IMR-90 (cell line): ENCODE measurements at places on chromosomes 13 and 19. TPM values are rescaled to one million over a fixed set of nuclear protein-coding genes. Genes with fewer than 3 reads are reported as not detected.
A peak's percentile ranks its signal among the peaks of the same experiment; 100 is the strongest.

GRCh38 chr19:44303976-44304568 is 753 bp downstream of the ZNF235 start:
- DNase-seq: peak; percentile 3

- DNase-seq: no peak
These were observed 8.5 kb downstream of the CDX2 start for GRCh38 chr13:27960362-27961226.

GRCh38 chr19:34448191-34448590 is 20.0 kb downstream of the UBA2 start:
- DNase-seq: no peak

DNA sequence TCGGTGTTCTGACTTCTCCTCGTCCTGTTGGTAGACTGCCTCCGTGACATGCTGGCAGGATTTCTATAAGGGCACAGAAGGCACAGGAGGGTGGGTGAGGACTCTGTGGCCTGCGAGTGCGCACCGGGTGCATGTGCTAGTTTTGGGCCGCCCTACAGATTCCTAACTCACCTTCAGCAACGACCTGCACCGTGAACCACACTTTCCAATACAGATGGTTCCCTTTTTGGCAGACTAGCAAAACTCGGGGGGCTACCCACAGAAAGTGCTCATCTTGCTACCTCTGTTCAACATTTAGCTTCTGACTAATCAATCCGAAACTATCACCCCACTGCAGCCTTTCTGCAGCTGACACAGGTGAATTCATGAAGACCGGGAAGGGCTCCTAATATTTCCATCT is 14.1 kb upstream of the AMER2 start:
- DNase-seq: no peak

DNA sequence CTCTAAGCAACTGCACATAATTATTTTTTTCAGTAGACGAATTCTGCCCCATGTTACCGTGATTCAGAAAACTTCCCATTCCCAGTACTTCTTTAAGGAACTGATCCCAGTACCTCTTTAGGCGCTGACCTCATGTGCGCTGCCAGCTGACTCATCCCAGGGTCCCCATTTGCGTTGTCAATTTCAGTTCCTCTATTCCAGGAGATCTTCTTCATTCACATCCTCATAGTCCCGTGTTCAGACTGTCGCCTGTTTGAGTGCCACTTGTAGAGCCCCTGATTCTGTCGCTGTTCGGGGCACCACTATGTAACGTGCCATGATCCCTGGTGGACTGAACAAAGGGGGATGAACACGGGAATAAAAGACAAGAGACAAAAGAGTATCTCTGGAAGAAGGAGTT is 16.4 kb downstream of the FPR3 start:
- DNase-seq: no peak

GRCh38 chr13:23554000-23554399 is 16.2 kb upstream of the TNFRSF19 start:
- peak; percentile 16 for DNase-seq

DNA sequence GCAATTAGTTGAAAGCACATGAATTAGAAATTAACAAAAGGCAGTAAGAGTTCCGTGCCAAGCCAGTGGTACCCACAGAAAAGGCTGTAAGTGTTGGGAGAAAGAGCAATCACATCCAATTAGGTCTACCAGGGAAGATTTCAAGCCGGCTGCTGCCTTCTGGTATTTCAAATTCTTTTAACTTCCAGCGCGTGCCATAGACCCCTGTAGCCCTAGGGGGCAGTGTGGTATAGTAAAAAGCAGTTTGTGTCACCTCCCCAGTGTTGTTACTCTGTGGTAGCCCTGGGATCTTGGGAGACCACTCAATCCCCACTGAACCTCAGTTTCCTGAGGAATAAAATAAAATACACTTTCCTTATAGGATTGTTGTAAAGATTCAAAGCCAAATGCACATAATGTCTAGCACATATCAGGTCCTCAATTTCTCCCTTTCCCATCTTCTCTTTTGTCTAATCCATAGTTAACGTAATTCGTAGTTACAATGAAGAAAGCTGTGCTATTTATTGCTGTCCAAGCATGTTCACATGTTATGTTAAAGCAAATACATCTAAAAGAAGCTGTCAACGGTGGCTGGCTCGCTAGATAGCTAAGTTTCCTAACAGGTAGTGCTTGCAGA is 230.2 kb downstream of the TDRD3 start:
- peak; percentile 3 for DNase-seq

DNA sequence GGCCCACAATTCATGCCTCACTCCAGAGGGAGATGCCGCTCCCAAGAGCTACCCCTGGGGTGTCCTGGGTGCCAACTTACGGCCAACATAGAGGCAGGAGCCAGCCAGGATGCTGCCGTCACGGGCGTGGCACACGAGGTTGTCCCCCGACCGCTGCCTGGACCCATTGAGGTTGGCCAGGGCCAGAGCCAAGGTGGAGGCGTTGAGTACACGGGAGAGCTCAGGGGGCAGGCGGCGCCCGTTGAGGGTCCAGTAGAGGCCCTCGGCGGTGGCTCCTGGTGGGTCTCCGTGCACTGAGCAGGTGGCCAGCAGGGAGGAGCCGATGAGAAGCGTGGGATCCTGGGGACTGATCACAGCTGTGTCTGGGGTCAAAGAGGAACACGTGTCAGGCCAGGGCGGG is 7.1 kb downstream of the CRLF1 start:
- no peak for DNase-seq

GRCh38 chr19:11749751-11750150 is 11.0 kb upstream of the ZNF823 start:
- DNase-seq: no peak

GRCh38 chr13:48573213-48574007 is 40.5 kb upstream of the RCBTB2 start:
- no peak for DNase-seq

DNA sequence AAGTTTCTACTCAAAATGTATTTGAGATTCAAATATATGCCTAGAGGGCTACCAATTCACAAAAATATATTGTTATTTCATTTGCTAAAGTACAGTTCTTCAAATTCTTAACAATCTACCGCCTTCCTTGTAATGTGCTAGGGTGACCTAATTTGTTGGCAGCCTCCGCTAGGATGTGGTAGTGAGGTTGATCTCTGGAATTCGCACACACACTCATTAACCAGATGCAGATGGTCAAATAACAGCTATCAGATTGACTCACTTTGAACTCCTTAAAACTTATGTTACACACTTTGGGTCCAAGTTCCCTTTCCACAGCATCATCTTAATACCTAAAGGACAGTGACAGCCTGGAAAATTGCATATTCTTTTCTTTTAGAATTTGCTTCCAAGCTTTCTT is 367.3 kb downstream of the DCT start:
- DNase-seq: peak; percentile 98

- DNase-seq: no peak
These were observed 216.2 kb downstream of the IRS2 start for GRCh38 chr13:109569958-109570711.

DNA sequence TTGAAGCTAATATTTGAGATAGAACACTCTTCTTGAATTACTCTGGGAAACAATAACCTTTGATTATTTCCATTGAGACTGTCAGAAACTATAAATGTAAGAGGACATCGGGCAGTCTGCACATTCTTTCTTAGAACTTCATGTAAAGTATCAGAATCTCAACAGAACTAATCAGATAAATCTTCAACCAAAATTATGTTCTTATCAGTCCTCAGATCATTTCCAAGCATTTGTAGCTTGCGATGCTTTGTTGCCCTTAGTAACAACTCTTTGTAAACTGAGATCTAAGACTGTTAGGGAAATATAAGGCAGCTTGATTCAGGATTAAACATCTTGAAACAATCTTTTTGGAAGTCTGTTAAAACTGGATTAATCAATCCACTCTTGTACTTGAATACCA is 70.3 kb downstream of the FNDC3A start:
- DNase-seq: peak; percentile 36

GRCh38 chr13:92355213-92355612 is 871.4 kb upstream of the GPC6 start:
- peak; percentile 5 for DNase-seq

DNA sequence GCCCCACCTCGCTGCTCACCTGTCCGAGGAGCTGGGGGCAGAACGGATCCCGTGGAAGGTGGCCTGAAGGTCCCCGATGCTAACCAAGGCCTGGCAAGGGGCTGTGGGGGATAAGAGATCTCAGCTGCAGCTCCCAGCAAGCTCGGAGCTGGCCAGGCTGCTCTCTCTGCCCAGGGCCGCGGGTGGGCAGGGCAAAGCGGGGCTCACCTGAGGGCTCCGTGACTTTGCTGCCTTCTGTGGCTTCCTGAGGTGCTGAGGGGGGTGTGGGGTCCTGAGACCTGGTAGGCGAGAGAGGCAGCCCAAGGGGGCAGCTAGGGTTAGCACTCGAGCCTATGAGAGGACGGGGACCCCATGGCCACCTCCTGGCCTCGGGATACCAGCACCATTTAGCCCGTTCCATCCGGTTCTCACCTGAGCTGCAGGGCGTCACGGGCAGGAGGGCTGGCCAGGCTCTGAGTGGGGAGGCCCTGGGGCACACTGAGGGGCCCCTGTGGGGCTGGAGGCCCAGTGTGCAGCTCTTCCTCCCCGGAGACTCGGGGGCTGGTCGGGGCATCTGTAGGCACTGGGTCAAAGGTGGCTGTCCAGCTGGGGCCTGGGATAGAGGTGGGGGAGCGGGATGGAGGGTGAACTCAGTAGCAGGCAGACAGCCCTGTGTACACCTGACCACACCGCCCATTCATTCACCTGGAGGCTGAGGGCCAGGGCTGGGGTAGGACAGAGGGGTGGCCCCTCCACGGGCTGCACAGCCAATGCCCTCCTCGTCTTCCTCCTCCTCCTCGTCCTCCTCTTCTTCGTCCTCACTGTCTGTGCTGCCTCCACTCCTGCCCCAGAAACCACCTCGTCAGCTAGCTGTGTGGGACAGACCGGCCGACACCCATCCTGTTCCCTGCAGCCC is 3.1 kb upstream of the TMEM86B start:
- no peak for DNase-seq

- DNase-seq: peak; percentile 17
These were observed 736 bp downstream of the SMAD9 start for GRCh38 chr13:36919171-36919832.

GRCh38 chr13:114027046-114027715 is 53.3 kb upstream of the C13orf46 start:
- peak; percentile 69 for DNase-seq

GRCh38 chr19:49421039-49421877 is 2.0 kb downstream of the PTH2 start:
- peak; percentile 17 for DNase-seq

GRCh38 chr19:58356766-58357480 is 3.6 kb upstream of the A1BG start:
- no peak for DNase-seq

DNA sequence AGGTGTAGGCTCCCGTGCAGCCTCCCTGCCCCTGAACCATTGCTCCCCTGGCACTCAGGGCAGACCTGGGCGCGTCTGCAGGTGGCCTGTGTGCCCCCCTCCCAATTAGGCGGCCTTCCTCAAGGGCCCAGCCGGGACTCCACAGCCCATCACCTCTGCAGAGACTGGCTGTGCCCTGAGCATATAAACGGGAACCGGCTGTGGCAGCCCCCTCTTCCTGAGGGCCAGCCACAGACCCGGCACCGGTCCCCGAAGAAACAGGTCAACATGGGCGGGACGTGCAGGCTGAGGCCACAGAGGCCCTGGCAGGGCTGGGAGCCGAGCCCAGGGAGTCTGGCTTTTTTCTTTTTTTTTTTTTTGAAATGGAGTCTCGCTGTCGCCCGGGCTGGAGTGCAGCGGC is 12.0 kb downstream of the PIAS4 start:
- DNase-seq: no peak

DNA sequence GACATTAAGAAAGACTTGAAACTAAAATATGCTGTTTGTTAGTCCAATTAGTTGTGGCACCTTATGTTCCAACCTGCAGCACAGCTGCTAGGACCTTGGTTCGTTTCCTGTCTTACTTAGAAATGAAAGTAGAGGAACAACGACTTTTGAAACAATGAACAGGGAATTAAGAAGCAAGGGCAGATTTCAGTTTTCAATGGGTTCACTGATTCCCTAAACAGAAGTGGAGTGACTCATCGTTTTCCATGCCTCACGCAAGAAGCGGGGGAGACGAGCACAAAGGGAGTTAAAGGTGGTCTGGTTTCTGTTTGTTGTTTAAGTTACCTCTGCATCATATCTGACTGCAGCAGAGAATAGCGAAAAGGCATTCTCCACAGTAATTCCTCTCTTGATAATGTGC is 44.8 kb downstream of the PHF11 start:
- DNase-seq: peak; percentile 62

DNA sequence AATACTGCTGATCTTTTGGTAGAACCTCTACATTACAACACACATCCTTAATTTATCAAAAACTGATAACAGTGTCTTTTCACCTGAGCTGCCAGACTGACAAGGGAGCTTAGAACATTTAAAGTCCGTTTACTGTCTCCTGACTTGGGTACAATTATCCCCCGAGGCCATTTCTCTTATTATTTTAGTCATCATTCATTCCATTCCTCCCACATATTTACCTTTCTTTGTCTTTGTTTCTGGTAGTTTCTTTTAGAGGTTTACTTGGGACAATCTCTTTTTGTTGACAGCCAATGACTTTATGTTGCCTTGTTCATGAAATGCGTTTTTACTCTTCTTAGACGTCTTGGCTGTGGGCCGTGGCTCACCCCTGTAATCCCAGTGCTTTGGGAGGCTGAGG is 186.9 kb downstream of the PCCA start:
- DNase-seq: no peak

DNA sequence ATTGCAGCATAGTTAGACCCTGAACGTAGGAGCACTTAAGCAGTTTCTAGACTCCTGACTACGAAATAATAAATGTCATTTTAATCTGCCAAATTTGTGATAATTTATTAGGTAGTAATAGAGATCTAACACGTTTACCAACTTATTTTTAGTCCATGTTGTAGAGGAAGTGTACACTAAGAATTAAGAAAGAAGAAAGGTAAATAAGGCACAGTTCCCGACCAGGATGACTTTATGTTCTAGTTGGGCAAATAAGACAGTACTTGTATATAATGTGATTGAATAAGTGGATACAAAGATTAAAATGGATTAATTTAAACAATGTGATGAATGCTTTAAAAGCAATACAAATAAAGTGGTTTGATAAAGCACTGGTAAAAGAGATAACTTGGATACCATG is 1306.2 kb upstream of the PCDH20 start:
- no peak for DNase-seq

GRCh38 chr19:6709549-6709948 is 10.9 kb downstream of the C3 start:
- DNase-seq: no peak

DNA sequence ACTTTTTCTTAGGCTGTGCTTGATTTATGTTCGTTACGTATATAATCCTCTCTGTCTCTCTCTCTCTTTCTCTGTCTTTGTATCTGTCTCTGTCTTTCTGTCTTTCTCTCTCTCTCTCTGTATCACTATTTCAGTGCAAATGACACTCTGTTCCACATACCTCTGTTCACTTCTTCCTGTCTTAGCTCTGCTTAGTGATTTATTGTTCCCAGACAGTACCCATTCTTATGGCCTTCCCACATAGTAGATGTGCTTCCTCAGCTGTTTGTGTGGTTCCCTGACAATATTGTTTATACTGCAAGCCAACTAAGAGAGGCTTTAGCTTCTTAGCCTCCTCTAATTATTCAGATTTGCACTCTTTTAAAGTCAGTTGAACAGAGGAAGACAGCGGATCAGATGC is 1244.2 kb downstream of the DIAPH3 start:
- no peak for DNase-seq

The ZNF565 gene
- polyA plus RNA-seq: 2.1 and 2.3 TPM in 2 replicates

The PSG7 gene
- polyA plus RNA-seq: 0.24 and 0.26 TPM in 2 replicates

The LAIR1 gene
- polyA plus RNA-seq: not detected in 2 replicates

The KISS1R gene
- polyA plus RNA-seq: not detected in 2 replicates

The CCDC9 gene
- polyA plus RNA-seq: 8.6 and 9.6 TPM in 2 replicates

The ZNF581 gene
- 21.9 and 24.5 TPM in 2 replicates for polyA plus RNA-seq

The OR7G2 gene
- not detected in 2 replicates for polyA plus RNA-seq

The LPAR6 gene
- 0.99 and 2.0 TPM in 2 replicates for polyA plus RNA-seq

The MEIOSIN gene
- polyA plus RNA-seq: not detected in 2 replicates

The LGI4 gene
- polyA plus RNA-seq: 0.06 and 0.10 TPM in 2 replicates

The SERPINE3 gene
- polyA plus RNA-seq: not detected in 2 replicates
